ENCODE measurements at places on chromosomes 12 and 14.

GRCh38 chr12:24177889-24178288, 228.4 kb upstream of the SOX5 start:
- DNase-seq = no peak

- DNase-seq = no peak
Observed at GRCh38 chr12:113007166-113007565, 28.8 kb downstream of the OAS2 start.

- peak; percentile 99 for DNase-seq
Observed at GRCh38 chr12:109462868-109463692, 14.0 kb downstream of the KCTD10 start.

- DNase-seq = no peak
Observed at GRCh38 chr12:41327096-41327895, 139.2 kb downstream of the PDZRN4 start.

- no peak for DNase-seq
Observed at GRCh38 chr12:50533971-50534370, 29.2 kb downstream of the DIP2B start.

- DNase-seq = no peak
Observed at GRCh38 chr14:80315681-80316080, 104.4 kb upstream of the DIO2 start.

GRCh38 chr14:22200977-22201605, 387.9 kb downstream of the DAD1 start:
- DNase-seq = no peak

DNA sequence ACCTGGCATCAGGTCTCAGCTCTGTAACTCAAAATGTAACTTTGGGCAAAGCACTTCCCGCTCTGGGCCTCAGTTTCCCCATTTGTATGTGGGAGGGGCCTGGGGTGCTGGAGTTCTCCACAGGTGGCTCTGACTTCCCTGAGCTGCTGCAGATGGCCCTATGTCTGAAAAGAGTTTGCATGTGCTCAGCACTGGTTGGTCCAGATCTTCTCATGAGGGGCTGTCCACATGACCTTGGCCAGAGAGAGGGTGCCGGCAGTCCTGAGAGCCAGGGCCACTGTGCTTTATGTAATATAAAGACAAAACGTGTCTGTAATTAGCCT, 7.2 kb upstream of the CACNA2D4 start:
- no peak for DNase-seq

GRCh38 chr12:117809509-117809908, 159.3 kb downstream of the KSR2 start:
- no peak for DNase-seq

GRCh38 chr14:34931206-34931605, 51.6 kb upstream of the SRP54 start:
- DNase-seq = no peak

DNA sequence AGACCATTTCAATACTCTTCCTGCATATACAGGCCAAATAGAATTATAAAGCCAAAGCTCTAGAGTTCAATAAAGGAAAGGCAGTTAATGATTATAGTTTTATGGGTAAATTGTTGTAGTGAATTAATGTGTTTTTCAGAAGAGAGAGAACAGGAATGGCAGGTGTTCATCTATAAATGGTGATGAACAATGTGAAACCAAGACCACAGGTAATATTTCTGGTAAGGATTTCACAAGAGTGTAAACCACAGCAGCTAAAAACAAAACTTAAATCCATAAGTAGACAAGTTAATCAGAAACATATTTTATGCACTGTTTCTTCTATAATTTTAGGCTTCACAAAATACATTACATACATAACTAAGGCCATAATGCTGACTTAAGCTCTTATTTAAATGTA, 204.4 kb downstream of the SYT1 start:
- no peak for DNase-seq

DNA sequence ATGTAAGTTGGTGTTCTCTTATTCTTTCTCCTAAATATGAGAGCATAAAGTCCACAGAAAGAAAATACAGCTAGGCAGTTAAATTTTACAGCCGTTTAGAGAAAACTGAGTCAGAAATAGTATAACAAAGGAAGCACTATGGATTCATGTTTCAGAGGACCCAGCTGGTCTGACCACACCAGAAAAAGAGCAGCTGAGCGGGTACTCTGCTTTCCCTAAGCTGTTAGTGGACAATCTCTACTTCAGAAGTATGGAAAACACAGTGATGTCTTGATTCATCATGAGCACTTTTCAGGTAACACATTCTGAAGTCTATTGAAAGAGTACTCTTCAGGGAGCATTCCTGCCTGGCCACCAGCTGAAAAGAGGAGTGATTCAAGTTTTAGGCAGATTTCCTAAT, 12.4 kb downstream of the PPM1H start:
- DNase-seq = no peak

- no peak for DNase-seq
Observed at GRCh38 chr14:35867280-35867629, 41.1 kb downstream of the BRMS1L start.

GRCh38 chr14:74569387-74569786, 42.6 kb downstream of the LTBP2 start:
- DNase-seq = no peak
